ENCODE measurements at places on chromosomes 11 and 22.
A peak's percentile ranks its signal among the peaks of the same experiment; 100 is the strongest.

DNA sequence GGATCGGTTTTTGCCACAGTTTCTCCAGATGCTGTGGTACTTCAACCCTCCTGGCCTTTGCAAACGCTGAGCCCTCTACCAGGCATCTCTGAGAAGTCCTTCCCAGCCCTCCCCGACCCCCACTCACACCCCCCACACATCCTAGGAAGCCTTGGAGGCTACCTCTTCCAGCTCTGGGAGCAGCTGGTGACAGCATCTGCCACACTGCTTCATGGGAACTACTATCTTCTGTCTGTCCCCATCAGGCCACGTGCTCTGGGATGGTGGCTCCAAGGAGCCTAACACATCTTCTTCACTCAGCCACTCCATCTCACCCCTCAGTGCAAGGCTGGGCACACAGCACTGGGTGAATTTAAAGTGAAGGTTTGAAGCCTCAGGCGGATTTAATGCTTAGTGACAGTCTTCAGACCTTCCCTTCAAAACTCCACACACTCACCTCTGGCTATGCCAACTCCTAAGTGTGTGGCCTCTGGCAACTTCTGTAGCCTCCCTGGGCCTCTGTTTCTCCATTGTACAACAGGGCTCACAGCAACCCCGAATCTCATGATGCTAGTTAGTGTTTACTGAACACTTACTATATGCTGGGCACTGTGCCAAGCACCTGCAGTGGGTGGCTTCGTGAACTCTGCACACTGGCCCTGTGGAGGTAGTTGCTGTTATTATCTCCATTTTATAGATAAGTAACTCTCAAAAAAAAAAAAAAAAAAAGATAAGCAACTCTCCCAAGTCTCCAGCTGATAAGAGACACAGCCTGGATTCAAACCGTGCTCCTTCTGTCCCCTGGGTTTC lies 7.3 kb upstream of the TP53I11 start:
- no peak for DNase-seq

DNA sequence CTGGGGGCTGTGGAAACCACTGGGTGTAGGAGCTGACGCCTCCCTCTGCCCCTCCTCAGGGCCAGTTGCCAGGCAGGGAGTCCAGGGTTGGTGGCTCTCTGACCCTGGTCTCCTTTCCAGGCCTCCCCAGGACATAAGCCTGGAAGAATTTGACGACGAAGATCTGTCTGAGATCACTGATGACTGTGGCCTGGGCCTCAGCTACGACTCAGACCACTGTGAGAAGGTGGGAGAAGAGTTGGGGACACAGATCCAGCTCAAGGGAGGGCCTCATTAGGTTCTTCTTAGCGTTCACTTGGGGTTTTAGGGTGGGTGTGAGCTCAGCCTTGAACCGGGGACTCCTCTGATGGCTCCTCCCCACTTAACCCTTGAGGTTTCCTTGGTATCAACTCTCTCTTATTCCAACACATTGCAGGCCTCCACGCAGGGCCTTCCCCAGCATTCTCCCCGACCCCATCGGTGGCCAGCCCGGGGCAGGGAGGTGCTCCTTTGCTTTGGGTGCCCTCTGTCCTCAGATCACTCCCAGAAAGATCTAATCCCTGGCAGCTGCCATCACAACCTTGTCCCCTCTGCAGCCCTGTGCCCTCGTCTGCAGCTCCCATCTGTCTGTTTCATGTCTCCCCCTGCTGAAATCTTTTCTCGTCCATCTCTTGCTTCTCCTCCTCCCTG lies 1.2 kb downstream of the MAPK8IP2 start:
- DNase-seq = no peak

DNA sequence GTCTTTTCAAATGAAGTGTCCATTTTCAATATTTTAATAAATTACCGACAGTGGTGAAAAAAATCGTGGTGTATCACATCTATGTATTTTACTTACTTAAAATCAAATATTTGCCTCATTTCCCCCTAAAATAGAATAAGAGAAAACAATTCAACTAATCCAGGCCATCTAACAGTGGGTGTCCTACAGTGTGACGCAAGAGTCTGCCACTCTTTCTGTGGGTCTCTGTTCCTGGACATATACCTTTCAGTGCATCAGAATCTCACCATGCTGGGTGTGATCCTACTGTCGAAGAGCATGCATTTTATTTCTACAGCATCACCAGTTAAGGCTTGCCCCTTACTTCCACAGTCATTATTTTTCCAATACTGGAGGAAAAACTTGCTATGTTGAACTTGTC lies 111.2 kb downstream of the CD44 start:
- no peak for DNase-seq

GRCh38 chr11:47257517-47258316 lies at the start of gene NR1H3:
Gene NR1H3 (plus strand): TSS chr11:47257996. CDS start chr11:47259217, 1,221 bp downstream.
- DNase-seq = peak; percentile 63

DNA sequence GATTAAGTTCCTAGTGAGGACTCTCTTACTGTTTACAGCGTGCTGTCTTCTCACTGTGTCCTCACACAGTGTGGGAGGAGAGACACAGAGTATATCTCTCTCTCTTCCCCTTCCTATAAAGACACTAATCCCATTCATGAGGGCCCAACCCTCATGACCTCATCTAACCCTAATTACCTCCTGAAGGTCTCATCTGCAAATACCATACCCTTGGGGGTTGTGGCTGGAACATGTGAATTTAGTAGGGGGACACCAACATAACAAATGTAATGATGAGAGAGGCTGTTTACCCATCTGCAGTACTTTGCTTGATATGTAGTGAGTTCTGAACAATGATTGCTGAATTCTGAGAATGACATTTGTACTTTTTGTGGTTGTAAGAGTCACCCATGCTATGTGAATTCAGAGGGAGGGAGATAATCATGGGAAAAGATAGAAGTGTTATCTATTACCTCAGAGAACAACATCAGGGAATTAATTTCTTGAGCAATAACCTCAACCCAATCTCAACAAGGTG lies 4.9 kb upstream of the OR52W1 start:
- DNase-seq = no peak

GRCh38 chr11:131964698-131965483 lies 594.5 kb downstream of the NTM start:
- DNase-seq = no peak

GRCh38 chr11:118051136-118051610 lies 25.7 kb upstream of the TMPRSS4 start:
- DNase-seq = no peak

DNA sequence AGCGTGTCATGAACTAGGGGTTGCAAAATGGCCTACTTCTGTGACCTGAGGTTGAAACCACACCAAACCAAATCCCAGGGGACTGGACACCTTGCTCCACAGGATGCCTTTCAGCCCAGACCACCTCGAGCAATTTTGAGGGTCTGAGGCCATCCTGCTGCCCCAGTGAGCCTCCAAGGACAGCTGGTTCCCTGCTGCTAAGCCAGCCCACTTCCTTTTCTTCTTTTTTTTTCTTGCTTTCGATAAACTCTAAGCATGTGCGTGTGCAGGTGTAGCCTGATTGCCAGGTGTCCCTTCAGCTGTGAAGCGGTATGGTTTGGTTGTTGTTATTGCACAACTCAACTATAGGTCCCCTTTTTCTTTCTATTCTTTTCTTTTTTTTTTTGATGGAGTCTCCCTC lies 2.7 kb downstream of the CRYBB1 start:
- no peak for DNase-seq

DNA sequence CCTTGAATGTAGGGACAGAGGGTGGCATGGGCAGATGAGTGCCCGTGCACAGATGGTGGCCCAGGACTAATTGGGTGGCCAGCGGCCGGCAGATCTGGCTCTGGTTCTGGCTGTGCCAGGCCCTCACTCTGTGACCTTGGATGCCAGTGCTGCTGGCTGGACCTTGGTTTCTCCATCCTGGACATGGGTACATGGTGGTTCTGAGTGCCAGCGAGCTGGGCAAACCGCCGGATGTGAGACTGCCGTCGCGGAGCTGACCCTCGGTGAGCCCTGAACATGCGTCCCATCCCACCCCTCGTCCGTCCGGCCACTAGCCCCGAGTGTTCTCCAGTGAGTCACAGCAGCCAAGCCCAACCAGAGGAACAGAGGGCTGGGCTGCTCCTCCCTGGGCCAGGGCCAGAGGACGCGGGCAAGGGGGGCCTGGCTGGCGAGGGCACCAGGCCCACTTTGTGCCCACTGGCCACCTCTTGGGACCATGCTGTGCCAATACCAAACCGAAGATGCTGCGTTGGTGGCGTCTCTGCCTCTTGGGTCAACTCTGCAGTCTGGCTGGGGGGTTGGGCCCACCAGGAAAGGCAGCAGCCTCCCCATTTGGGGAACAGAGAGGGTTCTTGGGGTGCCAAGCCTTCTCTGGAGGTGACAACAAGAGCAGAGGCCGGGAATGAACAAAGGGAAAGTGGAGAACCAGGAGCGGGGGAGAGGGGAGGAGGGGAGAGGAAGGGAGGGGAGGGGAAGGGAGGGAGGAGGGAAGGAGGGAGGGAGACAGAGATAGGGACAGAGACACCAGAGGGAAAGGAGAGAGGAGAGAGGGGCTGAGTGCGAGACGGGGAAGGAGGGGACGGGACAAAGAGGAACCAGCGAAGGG lies 10.7 kb downstream of the LSP1 start:
- DNase-seq = peak; percentile 92

- no peak for DNase-seq
Observed at GRCh38 chr11:8220261-8221045, 43.2 kb downstream of the LMO1 start.

GRCh38 chr11:1928470-1928890 lies 9.0 kb downstream of the TNNT3 start:
- no peak for DNase-seq

DNA sequence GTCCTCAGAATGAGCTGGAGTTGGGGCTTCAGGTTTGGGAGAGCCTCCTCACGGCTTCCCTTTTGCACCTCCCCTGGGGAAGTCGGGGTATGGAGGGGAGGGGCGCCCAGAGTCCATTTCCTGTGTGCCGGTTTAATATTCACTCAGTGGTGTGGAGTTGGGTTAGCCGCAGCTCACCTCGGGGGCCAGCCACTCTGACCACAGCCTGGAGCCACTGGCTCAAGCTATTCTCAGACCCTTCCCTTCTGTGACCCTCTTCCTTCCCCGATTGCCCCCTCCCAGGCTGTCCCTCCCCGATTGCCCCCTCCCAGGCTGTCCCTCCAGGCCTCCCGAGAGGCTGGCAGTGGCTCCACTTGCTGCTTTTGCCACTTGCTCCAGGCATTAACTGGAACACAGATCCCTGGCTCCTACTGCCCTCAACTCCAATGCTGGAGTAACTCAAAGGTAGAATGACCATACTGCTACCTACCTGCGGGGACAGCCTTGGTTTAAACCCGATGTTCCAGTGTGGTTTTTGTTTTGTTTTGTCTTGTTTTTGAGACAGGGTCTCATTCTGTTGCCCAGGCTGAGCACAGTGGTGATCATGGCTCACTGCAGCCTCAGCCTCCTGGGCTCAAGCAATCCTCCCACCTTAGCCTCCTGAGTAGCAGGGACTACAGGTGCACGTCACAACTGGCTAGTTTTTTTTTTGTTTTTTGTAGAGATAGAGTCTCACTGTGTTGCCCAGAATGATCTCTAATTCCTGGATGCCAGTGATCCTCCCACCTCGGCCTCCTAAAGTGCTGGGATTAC lies 29.3 kb downstream of the RPUSD4 start:
- no peak for DNase-seq

DNA sequence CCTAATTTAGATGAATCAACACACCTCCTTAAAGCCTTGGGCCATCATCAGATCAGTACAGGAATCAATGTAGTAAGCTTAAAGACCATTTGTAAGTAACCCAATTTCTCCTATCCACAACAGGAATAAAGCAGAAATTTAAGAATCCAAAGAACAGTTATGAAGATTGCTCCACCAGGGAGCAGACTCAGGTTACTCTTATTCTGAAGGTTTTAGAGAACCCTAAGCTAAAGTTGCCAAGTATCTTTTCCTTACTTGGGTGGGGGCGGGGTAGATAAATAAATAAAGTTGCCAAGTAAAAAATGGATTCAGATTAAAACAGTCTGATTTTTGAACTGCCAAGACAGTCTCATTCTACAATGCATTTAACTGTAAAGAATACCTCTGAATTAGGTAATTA lies 18.1 kb downstream of the CKAP5 start:
- DNase-seq = no peak

GRCh38 chr22:36660510-36660840 lies 43.1 kb downstream of the CACNG2 start:
- DNase-seq = no peak

DNA sequence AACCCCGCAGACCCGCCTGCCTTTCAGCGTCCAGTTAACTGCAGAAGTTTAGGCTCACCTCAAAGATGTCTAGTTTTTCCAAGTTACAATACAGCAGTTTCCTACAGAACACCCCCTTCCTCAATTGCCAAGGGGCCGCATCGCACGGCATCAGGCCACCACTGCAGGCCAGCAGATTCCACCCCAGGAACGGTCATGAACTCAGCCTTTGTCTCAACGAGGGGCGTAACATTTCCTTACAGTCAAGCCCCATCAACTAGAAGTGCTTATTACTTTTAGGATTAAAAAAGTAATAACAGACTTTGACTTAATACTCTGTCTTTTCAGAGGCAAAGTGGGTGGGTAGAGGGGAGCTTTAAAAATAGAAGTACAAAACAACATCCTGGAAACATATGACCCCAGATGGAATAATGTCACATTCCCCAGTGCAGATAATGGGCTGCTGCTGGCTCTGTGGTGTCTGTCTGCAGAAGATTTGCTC lies 36.3 kb downstream of the PPP2R1B start:
- DNase-seq = peak; percentile 82

DNA sequence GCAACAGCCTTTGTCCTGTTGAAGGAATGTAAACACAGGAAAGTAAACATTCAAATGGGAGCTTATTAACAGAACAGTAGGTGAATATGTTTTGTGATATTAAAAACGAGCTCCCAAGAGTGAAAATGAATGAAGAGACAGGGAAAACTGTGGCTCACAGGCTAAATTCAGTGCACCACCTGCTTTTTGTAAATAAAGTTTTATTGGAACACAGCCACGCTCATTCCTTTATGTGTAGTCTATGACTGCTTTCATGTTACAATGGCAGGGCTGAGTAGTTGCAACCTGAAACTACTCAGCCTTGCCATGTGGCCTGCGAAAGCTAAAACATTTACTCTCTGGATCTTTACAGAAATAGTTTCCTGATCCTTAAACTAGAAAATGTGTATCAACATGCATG lies 136.9 kb downstream of the MYO18B start:
- DNase-seq = no peak

DNA sequence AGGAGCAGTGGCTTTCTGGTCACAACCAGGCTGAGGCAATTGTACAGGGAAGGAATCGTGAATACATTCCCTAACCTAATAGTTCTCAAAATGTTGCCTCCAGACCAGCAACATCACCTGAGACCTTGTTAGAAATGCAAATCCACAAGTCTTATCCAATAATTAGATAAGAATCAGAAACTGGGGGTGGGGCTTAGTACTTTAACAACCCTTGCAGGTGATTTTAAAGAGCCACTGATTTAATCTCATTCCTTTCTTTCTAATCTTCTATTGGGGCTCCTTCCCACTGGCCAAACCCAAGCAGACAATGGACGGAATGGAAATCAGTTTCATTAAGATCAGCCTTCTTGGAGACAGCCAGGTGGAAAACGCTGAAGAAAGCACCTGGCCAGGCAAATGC lies 142.4 kb upstream of the DDI1 start:
- DNase-seq = no peak

GRCh38 chr11:130523166-130523565 lies 74.7 kb downstream of the ADAMTS15 start:
- no peak for DNase-seq
